ENCODE measurements at places on chromosomes 4 and X.

DNA sequence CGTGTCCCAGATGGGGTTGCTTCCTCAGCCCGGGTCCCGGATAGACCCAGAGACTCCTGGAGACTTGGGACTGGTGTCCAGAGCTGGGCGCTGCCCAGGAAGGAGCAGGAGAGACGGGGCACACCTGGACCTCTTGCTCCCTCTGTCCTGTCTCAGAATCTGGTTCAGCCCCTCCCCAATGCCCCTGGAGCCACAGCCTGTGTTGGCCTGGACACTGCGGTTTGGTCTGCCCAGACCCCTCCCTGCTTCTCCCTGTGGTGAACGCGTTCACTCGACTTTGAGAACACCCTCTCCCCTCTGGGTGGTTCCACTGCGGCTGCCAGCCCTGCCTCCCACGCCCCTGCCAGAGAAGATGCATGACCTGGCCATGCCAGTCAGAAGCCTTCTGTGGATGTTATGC, 111.1 kb downstream of the HMX1 start:
- DNase-seq, result no peak

- no peak for DNase-seq
Measured at GRCh38 chrX:14927401-14927800, 54.2 kb downstream of the MOSPD2 start.

DNA sequence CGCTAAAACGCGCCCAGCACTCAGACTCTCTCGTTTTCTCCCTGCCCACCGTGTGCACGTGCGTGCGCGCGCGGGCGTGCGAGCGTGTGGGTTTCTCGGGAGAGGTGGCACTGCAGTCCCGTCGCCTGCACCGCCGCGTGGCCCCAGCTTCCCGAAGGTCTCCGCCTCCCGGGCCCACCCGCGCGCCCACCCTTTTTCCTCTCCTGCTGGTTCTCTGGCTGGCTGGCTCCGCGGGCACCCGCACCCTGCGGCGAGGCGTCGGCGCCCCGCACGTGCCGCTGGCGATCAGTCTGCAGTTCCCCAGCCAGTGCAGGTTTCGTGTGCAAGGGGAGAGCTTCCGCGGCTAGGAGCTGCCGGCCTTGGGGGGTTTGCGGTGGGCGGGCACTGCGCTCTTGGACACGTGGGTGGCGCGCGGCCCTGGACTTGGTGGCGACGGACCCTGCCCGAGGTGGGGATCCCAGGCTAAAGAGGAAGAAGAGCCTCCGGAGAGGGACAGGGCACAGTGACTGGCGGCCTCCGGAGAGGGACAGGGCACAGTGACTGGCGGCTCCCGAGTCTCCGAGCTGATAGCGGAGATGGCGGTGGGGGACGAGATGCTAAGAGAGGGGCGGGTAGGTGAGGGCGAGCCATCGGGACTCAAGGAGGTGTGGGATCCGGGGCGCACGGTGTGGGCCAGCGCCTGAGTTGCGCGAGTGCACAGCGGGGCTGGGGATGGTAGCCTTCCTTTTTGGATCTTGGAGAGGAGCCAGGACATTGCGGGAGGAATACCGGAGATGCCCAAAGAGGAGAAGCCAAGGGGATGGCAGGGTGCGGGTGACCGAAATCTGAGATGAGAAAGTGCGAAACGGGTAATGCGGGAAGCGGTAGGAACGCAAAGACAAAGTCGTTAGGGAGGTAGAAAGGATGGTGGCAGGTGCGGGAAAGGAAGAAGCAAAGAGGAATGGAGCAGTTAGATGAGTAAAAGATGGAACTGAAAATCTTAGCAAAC, at the start of gene FAM184B:
FAM184B (minus strand) TSS at position 322 of the 988 bp plus-strand sequence. CDS start 322 bp downstream, outside the sequence.
- no peak for DNase-seq

DNA sequence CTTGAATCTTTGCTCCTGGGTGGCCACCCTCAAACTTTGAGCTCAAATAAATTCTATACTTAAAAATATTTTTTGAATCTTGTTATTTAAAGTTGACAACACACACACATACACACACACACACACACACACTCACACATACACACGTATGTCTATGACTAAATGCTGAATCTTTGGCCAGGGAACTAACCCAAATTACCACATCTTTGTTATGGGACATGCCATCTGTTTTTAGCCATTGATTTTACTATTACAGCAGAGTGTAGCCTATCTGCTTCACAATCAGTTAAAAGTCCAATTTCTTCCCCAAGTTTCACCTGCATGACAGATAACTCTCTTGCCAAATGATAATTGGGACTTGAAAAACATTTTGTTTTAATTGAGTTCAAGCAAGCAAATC, 45.0 kb upstream of the USP46 start:
- no peak for DNase-seq

DNA sequence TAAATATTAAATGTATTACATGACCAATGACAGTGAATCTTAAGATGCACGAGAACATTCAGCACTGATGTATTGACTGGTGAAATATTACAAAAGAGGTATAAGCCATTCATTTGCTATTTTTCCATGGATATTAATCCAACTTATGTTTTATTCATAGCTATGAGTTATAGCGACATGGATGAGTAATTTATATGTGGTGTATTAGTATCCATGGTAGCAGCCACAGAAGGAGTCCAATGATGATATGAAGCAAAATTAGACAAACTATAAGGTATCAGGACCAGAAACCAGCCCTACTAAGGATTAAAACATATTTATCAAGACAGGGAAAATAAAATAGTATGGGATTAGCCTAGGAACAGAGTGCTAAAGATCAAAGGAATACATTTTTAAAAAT, 50.7 kb downstream of the THAP9 start:
- DNase-seq, result no peak

- no peak for DNase-seq
Measured at GRCh38 chrX:153471663-153472280, 1.4 kb upstream of the HAUS7 start.

- peak; percentile 45 for DNase-seq
Measured at GRCh38 chr4:6278801-6279197, 9.1 kb downstream of the WFS1 start.

DNA sequence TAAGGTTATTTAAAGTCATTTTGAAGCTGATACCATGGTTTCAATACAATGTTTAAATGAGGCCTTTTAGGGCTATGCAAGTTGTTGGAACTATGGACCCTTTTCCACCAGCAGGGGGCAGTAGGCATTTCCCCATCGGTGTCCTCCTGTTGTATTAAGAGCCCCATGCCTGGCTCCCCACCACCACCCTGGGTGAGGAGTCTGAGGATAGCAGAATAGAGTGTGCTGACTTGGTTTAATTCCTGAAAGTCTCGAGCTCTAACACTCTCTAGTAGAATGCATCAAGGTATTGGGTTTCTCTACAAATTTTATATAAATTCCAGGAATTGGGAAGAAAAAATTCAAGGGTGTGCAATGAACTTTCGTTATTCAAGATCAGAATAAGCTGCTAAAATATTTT, 234.8 kb upstream of the JADE1 start:
- peak; percentile 74 for DNase-seq

GRCh38 chr4:6561706-6562371, 13.2 kb upstream of the MAN2B2 start:
- no peak for DNase-seq
